ENCODE measurements at places on chromosomes 3 and 15.

DNA sequence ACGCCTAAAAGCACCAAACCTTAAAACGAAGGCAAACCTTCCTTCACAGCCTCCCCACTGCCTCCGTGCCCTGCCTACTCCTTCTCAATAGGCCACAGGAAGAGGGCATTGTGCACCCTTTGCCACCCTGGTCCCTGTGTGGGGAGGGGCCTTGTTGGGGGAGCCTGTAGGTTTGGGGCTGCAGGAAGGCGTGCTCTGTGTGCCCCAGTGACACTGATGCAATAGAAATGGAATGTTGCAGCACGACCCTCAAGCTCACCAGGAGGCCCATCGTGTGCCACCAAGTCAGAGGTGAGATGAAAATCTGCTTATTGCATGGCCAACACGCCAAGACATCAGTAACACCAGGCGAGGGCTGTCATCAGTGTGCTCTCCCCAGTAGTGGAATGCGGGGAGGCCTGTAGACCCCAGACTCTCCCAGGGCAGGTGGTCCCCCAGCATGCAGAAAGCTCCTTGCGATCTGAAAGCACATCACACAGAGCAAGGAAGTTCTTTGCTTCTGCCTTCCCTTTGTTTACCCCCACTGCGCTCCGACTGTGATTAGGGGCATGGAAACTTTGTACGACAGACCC is 86.2 kb downstream of the ASB7 start:
- DNase-seq = no peak

GRCh38 chr15:101009176-101009575 is 90.0 kb downstream of the LRRK1 start:
- no peak for DNase-seq

DNA sequence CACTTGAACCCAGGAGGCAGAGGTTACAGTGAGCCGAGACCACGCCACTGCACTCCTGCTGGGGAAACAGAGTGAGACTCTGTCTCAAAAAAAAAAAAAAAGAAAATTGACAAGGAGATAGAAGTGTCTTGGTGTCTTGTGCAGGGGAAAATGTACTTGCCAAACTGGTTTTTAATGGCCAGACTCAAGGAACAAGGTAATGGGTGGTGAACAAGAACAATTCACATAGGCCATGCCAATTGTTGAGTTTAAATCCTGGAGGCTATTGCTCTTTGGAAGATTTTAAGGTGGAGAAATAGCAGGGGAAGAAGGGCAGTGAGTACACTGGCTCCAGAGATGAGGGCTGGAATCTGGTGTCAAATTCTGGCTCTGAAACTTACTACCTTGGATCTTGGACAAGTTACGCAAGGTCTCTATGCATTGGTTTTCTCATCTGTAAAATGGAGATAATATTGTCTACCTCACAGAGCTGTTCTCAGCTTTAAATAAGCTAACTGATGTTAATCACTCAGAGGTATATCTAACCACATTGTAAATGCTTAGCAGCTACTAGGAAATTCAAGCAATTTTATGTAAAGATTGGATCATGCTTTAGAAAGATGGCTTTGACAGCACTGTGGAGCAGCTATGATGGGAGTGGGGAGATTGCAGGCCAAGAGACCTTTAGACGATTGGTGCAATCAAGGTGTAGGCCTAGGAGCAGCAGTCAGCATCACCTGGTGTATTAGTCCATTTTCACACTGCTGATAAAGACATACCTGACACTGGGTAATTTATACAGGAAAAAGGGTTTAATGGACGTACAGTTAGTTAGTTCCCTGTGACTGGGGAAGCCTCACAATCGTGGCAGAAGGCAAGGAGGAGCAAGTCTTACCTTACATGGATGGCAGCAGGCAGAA is 78.3 kb downstream of the B3GALNT1 start:
- no peak for DNase-seq

DNA sequence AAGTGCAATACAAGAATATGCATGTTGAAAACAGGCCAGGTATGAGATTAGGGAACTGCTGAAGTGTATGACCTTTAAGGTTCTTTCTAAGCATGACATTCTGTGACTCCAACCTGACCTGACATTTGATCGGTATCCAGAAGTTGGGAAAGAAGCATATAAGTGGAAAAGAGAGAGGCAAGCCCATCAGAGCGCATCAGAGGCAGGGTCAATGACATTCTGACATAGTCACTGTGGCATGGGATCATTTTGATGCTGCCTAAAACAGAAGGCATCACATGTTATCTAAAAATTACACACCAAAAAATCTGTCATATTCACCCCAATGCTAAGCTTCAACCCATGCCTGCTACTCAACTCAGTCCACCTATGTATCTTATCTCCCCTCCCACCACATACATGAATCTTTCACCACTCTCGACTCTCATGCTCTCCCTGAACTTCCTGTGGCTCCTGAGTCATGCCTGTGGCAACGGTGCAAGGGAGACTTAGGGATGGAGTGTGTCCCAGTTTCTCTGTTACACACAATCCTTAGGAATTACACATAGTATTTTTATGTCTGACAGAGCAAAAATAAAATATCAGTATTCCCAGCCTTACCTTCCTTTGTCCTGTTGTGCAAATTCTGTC is 20.5 kb upstream of the LRRN1 start:
- DNase-seq = no peak

DNA sequence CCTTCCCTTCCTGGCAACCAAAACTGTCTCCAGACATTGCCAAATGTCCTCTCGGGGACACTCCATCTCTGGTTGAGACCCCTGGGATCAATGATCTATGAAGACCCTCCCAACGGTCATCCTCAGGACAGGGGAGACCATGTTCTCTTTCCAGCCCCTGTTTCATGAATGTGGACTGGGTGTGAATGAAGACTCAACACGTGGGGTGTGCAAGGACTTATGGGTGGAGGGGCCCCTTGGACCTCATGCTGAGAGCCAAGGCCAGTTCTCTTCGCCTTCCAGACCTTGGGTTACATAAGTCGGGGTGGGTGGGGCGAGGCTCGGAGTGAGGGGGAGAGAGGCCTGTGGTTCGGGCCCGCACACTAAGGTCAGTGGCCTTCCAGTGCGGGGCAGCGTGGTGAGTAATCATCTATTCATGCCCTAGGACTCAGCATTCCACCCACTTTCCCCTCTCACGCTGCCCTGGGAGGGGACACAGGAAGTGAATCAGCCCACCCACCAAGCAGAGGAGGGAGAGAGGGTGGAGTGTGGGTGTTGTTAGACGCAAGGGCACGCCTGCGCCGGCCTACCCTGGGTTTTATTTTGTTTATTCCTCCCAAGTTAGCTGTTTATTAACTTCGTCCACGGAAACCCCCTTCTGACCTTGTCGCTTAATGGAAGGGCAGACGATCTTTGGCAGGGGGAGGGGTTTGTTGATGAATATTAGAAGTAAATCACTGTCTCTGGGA is 6.7 kb downstream of the PAQR5 start:
- DNase-seq = no peak

- DNase-seq = no peak
These were observed 15.9 kb upstream of the FOXP1 start for GRCh38 chr3:71599416-71599815.

GRCh38 chr3:75001330-75001729 is 386.9 kb upstream of the CNTN3 start:
- no peak for DNase-seq

Measured in NCI-H1694 (cell line).